Stimulated activated CD4-positive, alpha-beta T cell treated with anti-CD3 and anti-CD28 coated beads, Interleukin-1b, Interleukin-23, amount 100 ng/mL, for 1 hour (primary cell): ENCODE measurements at places on chromosomes 2 and 18.

GRCh38 chr2:210818473-210818872 lies 262.1 kb downstream of the CPS1 start:
- DNase-seq, result no peak

DNA sequence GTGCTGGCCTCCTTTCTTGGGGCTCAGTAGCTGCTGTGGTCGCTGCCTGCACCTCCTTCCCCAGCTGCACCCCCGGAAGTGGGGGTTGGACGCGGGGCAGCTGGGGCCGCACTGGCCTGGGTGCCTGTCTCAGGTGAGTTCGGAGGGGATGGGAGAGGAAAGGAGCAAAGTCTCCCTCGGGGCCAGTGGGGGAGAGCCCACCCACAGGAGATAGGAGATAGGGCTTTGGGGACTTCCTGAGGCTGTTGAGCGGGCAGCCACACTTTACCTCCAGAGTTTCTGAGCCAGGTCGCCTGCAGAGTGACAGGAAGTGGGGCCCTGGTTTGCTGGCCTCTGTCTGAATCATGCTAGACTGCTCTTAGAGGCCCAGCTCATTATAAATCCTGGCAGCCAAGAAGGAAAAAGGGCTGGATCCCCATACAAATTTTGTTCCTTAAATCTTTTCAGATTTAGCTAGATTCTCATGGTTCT lies 8.1 kb downstream of the MBP start:
- no peak for DNase-seq

- DNase-seq, result no peak
Observed at GRCh38 chr2:133077269-133077822, 407.3 kb upstream of the LYPD1 start.

DNA sequence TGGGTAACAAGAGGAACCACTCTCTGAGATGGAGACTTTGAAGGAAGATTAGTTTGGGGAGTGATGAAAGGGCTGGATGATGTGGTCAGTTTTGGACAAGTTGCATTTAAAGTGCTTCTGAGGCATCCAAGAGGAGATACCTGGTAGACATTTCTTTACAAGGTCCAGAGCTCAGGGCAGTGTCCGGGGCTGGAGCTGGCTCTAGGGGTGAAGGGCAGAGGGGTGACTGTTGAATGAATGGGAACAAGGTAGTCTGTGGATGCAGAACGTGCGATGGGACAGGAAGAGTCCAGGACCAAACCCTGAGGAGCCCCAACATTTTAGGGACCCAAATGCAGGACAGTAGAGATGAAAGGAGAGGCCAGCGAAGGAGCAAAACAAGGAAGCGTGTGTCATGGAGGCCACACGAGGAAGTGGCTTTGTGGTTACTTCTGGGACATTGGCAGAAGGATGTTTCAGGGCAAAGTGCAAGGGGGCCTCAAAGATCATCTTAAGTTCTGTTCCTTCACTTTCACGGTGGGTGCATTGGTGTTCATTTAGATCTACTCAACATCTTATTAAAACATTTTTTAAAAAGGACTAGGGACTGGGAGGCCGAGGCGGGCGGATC lies 13.6 kb upstream of the GPR35 start:
- no peak for DNase-seq

- DNase-seq, result no peak
Observed at GRCh38 chr18:72704202-72704601, 160.1 kb upstream of the CBLN2 start.

- no peak for DNase-seq
Observed at GRCh38 chr2:193561054-193561453, 1366.3 kb upstream of the TMEFF2 start.

GRCh38 chr2:166862468-166863132 lies 25.7 kb upstream of the XIRP2 start:
- DNase-seq, result no peak

GRCh38 chr2:80154231-80154915 lies 150.2 kb downstream of the LRRTM1 start:
- no peak for DNase-seq

DNA sequence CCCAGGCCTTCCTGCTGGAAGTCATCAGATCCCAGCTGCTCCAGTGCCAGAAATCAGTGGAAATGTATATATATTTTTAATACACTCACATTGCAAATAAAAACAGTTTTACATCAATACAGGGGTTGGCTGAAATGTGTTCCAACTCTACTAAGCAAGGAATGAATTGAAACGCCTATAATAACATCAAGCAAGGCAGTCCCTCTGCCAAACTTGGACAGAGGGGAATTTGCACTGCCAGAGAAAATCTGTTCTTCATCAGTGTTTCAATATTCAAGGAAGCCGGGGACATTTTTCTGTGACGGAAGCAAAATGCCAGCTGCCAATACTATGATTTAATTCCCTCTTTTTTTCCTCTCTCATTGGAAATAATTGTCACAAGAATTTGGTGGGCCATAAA lies 335.3 kb downstream of the TNS1 start:
- no peak for DNase-seq

DNA sequence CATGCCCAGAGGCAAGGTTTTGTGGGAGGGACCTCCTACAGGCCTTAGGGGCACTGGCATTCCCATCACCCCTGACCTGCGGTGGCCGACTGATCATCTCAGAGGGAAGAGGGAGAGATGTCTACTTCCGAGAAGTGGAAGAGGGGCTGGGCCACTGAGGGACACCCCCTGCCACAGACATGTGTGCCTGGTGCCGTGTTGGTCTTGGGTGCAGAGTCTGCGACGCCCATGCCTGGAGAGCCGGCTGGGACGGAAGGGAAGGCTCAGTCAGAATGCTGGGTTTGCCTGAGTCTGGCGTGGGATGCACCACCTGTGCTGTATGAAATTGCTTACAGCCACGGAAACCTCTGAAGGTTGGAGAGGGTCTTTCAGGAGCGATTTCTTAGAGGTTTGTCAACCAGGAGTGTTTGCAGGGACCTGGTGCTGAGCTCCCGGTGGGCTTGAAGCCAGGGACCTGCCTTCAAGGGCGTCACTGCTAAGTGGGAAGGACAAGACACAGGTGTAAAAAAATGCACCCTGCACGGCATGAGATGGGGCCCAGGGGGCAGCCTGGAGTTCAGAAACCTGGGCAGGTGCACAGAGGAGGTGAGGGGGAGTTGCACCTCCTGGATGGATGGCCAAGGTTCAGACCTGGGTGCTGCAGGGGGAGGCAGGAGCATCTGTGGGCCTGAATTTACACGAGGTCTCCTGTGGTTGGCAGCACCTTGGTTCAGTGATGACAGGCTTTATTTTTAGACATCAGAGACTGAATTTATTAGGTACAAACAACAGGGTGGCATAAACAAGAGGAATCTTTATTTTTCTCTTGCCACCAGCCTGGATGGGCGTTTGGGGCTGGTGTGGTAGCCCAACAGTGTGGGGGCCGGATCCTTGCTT lies 100.3 kb downstream of the CTIF start:
- DNase-seq, result no peak

DNA sequence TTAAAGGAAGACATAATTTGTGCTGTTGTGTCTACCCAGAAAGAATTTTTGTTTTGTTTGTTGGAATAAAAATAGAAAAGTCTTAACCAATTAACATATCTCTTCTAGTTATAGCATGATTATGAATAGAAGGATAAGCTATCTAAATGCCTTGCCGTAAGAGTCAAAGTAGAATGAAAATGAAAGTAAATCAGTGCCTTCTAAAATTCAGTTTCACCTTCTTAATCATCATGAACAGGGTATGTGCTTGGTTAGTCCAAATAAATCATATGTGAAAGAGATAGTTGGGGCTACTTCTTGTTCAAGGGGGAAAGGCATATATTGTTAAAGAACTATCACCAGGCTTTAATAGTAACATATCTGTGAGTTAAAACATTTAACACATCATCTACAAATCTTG lies 91.5 kb downstream of the GULP1 start:
- DNase-seq, result no peak

DNA sequence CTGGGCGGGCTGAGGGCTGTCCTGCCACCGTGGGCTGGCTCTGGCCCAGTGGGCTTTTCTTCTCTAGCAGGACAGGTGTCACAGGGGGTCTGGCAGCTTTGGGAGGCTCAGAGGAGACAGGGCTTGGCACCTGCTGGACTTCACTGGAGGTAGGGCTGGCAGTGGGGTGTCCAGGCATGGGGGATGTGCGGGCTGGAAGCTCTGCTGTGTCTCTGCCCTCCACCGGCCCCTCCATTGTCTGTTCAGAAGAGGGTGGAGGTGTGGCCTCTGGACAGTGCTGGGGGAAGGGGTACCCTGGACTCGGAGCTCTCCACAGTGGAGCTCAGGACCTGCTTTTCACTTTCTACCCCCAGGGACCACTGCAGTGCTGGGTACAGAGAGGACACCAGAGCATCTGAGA lies 9.2 kb downstream of the PTPRN start:
- no peak for DNase-seq

DNA sequence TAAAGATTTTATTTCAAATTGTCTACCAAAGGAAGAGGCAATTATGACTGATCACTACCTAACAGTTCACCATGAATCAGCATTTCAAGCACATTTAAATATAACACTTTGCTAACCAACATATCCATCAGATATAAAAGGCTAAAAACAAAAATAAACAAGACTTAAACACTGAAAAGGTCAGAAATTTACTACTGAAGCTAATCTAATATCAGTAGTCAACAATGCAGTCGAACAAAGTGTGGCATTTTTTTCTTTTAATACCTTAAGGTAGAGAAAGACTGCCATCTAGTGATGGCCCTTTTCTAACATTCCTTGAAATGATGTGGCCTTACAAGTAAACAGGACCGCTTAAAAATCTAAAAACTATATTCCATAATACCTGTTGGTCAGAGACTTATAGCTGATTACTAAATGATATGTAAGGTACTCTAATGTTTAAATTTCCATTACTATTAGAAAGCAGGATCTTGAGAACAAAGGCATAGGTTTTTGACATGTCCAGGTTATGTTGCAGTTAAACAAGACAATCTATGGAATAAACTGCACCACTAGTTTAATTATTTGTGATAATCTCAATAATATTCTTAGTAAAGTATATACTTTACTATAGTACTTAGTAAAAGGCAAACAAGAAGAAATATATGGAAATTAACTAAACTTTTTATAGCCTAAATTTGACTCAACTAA lies 80.0 kb downstream of the EXOC6B start:
- no peak for DNase-seq

- DNase-seq, result no peak
Observed at GRCh38 chr2:86411396-86411795, 29.8 kb upstream of the KDM3A start.

- DNase-seq, result no peak
Observed at GRCh38 chr2:105950521-105951383, 206.0 kb downstream of the NCK2 start.

GRCh38 chr2:144230448-144231085 lies 289.4 kb downstream of the ZEB2 start:
- DNase-seq, result no peak

DNA sequence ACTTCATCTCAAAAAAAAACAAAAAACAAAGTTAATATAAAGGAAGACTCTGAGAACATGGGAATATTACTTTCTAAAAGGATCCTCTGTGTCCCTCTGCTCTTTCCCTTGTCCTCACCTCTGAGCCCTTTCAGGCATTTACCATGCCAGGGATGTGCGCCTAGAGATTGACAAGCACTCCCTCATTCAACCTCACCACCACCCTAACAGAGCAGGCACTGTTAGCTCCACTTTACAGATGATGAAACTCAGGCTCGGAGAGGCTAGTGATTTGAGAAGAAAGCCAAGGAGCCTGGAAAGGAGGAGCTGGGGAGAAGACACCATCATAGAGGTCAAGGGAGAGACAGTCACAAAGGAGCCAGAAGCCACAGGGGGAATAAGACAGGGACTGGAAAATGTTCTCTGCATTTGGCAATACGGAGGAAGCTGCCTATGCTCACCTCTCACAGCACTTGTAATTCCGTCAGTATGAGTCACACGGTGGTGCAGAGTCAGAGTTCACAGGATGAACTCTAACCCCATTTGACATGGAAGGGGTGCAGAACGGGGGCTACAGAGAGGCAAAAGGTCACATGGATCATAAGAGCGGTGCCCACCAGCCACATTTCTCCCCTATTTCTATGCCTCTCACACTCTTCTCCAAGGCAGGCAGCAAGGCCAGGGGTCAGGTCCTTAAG lies 101.8 kb upstream of the NFU1 start:
- DNase-seq, result no peak

GRCh38 chr2:175275539-175275938 lies 94.0 kb upstream of the ATP5MC3 start:
- DNase-seq, result no peak

- DNase-seq, result no peak
Observed at GRCh38 chr2:30371772-30372373, 75.2 kb upstream of the LCLAT1 start.

GRCh38 chr2:241760301-241760771 lies 16.3 kb upstream of the GAL3ST2 start:
- DNase-seq, result no peak

DNA sequence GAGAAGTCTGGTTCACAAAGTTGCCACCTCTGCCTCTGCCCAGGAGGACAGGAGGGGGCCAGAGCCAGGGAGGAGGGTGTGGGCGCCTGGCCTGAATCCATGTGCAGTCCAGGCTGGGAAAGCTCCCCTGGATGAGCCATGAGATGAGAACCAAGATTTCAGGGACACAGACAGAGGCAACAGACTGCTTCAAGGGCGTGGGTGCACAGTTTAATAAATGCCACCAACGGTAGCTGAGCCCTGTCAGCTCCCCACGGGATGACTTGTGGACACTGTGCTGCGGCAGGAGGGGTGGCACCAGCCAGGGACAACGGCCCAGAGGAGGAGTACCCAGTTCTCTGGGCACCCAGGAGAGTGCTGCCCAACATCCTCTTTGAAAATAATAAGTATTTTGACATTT lies 15.2 kb downstream of the CAPG start:
- no peak for DNase-seq

DNA sequence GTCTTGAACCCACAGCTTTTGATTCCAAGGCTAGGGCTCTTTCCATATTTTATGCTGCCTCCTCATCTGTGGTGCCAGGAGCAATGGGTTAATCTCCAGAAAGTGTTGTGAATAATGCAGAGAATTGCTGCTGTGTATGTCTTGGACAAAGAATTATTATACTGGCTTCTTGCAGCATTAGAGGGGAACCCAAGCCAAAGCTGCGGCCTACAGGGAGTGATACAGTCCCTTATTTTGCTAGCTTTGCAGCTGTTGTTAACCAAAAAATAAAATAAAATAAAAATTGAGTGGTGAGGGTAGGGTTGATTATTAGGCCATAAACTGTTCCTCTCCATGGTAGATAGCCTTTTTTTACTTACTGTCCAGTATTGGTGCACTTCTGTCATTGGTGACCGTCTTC lies 16.7 kb downstream of the WIPF1 start:
- DNase-seq, result no peak

GRCh38 chr2:94956797-94957391 lies 68.6 kb upstream of the MAL start:
- no peak for DNase-seq
